ENCODE measurements at places on chromosomes 4 and X. TPM values are rescaled to one million over a fixed set of nuclear protein-coding genes. Genes with fewer than 3 reads are reported as not detected.

DNA sequence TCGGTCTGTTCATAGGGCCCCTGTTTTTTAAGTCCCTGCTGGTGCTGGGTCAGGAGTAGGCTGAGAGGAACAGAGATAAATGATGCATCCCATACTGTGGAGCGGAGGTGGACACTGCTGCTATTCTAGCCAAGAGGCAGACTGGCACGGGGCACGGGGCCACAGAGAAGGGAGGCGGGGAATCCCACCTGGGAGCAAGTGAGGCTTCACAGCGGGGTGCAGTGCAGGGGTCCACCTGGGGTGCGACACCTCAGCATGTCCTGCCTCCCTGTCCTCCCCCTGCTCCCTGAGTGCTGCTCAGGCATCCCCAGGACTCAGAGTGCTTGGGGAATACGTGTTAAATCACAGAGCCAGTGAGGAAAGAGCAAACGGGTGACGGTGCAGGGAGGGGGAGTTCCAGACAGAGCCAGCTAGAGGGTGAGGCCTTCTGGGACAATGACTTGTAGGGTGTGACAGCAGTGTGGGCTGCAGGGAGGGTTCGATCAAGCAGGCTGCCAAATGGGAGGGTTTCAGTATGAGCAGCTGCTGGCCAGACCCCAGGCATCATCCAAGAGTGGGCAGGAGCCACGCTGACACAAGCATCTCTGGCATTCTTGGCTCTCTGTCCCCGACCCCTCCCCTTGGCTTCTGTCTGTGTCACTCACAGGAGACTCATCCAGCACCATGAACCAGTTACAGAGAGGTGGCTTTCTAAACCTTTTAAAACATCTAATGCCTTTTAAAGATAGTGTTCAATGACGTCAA is 13.7 kb upstream of the HTRA3 start:
- DNase-seq, result no peak

Gene NWD2
- not detected for total RNA-seq

DNA sequence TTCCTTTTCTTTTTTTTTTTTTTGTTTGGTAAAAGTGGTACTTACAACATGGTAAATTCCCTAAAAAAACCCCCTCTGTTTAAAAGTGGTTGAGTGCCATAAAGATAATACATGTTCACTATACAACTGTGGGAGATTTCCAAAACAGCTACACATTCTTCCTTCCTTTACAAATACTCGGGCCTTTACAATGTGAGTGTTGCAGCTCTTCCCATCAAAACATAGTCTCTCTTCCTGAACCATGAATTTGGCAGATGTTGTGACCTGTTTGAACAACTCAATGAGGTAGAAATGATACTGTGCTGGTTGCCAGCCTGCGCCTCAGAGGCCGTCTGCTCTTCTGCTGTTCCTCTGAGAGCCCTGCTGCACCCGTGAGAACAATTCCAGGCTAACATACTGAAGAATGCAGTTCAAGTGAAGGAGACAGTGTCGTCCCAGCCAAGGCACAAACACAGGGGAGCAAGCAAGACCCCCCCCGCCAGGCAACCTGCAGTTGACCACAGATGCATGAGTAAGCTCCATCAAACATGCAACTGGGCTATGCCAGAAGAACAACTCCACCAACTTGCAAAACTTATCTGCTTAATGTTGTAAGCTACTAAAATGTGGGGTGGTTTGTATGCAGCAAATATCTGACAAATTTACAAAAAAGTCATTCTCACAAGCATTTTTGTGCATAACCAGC is 645.0 kb downstream of the PCDH7 start:
- DNase-seq, result no peak

- DNase-seq, result no peak
These were observed 46.3 kb downstream of the ARHGAP6 start for GRCh38 chrX:11619441-11619840.

DNA sequence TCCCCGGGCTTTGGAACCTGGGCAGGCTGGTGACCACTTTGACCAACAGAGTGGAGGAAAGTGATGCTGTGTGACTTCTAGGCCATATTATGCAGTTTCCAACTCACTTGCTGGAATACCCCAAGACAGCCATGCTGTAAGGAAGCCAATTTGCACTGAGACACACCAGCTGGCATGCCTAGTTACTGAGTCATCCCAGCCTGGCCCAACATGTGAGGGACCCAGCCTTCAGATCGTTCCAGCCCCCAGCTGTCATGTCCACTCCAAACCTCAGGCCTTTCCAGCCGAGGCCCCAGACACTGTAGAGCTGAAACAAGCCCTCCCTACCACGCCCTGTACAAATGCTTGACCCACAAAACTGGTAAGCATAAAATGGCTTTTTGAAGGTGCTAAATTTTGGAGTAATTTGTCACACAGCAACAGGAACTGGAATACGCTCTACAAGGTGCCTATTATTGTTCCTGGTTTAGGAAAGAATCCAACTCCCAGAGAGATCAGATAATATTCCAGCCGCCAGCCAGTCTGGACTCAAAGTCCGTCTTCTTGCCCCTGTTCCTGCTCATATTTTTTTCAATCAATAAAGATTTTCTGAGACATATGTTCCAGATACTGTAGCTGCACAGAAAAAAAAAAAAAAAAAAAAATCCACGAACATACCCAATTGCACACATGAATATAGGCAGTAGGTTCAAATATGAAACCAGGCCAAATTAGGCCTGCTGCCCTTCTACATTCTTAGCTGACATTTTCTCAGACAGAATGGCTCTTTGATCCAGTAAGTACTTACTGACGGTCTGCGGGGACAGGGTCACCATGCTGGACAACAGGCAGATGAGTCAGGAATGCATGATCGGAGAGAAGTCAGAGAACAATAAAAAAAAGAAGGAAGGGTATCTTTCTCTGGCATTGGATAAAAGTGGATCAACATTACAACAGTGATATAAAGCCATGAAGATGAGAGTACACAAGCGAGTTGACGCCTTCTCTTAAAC is 35.1 kb downstream of the SH3KBP1 start:
- no peak for DNase-seq

- no peak for DNase-seq
These were observed 21.1 kb downstream of the PLP1 start for GRCh38 chrX:103797691-103798090.

Gene RS1
- total RNA-seq, result not detected

DNA sequence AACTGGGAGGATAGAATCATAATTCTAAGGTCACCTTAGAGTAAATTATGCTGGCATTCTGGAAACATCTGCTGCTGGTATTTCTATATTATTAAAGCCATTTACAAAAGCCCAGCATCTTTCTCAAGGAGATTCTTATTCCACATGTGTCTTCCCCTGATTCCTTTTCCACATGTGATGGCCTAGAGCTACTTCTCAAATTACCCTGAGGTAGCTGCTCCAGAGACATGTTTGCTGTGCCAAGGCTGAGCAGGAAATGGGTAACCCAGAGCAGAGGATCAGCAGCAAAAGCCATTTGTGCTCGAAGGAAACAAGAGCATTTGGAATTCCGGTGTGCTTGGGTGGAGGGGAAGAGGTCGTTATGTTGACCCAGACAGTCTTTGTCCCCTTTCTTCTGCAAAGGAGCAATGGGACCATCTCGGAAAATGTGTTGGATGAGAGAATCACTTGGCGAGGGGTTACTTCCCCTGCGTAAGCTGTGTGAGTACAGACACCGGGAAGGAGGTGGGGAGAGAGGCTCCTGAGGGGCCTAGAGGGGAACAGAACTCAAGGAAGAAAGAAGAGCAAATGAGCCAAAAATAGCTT is 24.6 kb downstream of the TSC22D3 start:
- DNase-seq, result no peak

- DNase-seq, result no peak
These were observed 40.8 kb downstream of the STK26 start for GRCh38 chrX:132063862-132064261.

Gene COL25A1
- total RNA-seq, result not detected

DNA sequence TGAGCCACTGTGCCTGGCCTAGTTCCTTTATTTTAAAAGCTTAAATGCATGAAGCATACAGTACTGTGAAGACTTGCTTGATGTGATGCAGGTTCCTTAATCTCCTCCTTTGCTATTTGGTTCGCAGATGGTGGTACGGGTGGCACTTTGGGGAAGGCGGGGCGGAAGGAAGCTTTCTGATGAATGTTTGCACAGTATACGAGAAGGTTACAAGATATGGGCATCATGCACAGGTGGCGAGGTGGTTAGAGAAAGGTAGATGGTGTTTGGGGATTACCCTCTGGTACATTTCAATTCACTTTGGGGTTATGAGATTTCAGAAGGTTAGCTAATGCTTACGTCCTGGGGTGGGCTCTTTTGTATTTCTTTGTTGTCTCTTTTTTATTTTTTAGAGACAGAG is 17.2 kb downstream of the RHOH start:
- no peak for DNase-seq

- no peak for DNase-seq
These were observed 500.8 kb upstream of the DIAPH2 start for GRCh38 chrX:96183843-96184242.

GRCh38 chr4:89316931-89317366 is 9.3 kb upstream of the GPRIN3 start:
- no peak for DNase-seq

- DNase-seq, result peak; percentile 21
These were observed 58.2 kb upstream of the ZNF157 start for GRCh38 chrX:47311932-47312774.

Gene PORCN
- 149 TPM for total RNA-seq

- peak; percentile 29 for DNase-seq
These were observed 2.7 kb downstream of the TFE3 start for GRCh38 chrX:49040376-49040955.

Gene SLC25A53
- total RNA-seq, result 1.0 TPM

GRCh38 chr4:173492315-173492714 is 37.7 kb downstream of the HAND2 start:
- no peak for DNase-seq

Gene EFHC2
- not detected for total RNA-seq

Gene WAS
- total RNA-seq, result not detected

Gene SOD3
- 112 TPM for total RNA-seq

- DNase-seq, result no peak
These were observed 57.8 kb upstream of the STX18 start for GRCh38 chr4:4599481-4600275.

Gene CT47B1
- total RNA-seq, result not detected

DNA sequence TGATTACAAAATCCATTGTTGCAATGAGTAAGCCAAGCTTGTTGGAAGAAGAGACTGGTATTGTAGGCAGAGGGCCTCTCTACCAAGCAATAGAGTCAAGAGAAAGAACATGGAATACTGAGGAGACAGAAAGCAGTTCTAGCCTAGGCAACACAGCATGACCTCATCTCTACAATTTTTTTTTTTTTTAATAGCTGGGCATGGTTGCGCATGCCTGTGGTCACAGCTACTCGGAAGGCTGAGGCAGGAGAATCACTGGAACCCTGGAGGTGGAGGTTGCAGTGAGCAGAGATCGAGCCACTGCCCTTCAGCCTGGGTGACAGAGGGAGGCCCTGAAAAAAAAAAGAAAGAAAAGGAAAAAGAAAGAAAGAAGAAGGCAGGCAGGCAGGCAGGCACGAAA is 11.7 kb upstream of the ZBTB33 start:
- peak; percentile 4 for DNase-seq

Gene EVC2
- total RNA-seq, result not detected

DNA sequence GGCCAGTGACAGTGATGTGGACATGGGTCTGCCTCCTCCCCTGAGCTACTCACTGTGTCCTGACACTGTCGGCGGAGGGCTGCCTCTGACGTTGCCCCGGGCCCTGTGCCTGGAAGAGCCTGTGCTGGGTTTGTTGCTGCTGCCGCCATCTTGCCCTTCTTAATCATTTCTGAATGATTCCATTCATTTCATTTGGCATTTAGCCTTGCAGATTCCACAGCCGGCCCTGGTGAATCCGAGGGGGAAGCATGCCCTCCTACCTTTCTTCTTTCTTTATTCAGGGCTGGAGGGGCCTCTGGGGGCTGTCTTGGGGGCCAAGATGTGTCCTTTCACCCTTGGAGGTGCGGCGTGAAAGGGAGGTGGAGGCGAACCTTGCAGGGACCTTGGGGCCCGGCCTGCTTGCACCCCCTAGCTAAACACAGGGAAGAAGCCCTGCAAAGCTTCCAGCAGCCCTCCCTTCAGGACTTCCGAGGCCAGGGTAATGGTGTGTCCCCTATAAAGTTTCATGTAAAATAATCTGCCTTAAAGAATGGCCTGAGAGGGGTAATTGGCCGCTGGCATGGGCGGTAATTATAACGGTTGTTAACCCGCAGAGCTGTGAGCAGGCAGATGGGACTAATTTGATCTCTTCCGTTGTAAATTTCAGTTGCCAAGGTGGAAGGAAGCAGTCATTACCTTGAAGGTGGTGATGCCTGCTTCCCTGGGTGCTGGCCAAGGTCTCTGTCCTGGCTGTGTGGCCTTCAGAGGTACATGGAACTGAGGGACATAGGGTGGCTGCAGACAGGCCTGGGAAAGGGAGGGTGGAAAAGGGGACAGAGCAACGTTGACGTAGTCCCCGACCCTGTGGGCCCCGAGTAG is 92.3 kb downstream of the PSAPL1 start:
- DNase-seq, result no peak

DNA sequence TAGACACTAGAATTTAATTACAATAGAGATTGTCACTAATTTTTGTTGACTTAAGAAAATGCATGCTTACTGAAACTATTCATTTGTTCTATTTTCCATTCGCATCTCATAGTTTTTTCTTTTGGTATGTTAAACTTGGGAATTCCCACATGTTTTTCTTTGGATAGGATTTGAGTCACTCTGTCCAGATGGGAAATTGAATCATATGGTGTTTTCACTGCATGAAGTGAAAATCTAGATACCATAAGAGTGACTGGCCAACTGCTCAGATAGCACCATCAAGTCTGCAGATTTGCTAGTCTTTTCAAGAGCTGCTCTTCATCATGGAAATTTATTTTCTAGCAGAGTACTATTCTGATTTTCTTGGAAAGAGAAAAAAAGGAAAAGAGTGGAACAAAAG is 172.6 kb downstream of the FAM47B start:
- DNase-seq, result no peak

Gene OR13H1
- total RNA-seq, result not detected

- DNase-seq, result no peak
These were observed 67.7 kb upstream of the HS3ST1 start for GRCh38 chr4:11496351-11496829.

DNA sequence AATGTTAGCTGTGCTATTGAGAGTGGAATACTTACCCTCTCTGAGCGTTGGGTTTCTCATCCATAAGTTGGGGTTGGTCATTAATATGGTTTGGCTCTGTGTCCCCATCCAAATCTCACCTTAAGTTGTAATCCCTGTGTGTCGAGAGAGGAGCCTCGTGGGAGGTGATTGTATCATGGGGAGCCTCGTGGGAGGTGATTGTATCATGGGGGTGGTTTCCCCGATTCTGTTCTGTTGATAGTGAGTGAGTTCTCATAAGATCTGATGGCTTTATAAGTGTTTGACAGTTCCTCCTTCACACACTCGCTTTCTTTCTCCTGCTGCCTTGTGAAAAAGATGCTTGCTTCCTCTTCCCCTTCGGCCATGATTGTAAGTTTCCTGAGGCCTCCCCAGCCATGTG is 391.1 kb downstream of the FAM133A start:
- no peak for DNase-seq

- DNase-seq, result no peak
These were observed 37.7 kb downstream of the HTT start for GRCh38 chr4:3112201-3112600.

GRCh38 chrX:118189000-118189399 is 72.4 kb upstream of the KLHL13 start:
- no peak for DNase-seq

- no peak for DNase-seq
These were observed 189.2 kb downstream of the GPM6A start for GRCh38 chr4:175622887-175623286.

GRCh38 chr4:132001542-132001941 is 1147.6 kb upstream of the PCDH10 start:
- DNase-seq, result peak; percentile 14

GRCh38 chr4:21752616-21753015 is 196.0 kb downstream of the KCNIP4 start:
- no peak for DNase-seq

- DNase-seq, result no peak
These were observed 142.1 kb downstream of the APBB2 start for GRCh38 chr4:41072021-41072777.

Gene DCAF12L1
- total RNA-seq, result not detected

Gene BRS3
- total RNA-seq, result not detected

Data from Caki2 (cell line).